ENCODE measurements at places on chromosomes 2 and 18.

GRCh38 chr18:59910967-59911366 is 11.2 kb downstream of the PMAIP1 start:
- DNase-seq: no peak

DNA sequence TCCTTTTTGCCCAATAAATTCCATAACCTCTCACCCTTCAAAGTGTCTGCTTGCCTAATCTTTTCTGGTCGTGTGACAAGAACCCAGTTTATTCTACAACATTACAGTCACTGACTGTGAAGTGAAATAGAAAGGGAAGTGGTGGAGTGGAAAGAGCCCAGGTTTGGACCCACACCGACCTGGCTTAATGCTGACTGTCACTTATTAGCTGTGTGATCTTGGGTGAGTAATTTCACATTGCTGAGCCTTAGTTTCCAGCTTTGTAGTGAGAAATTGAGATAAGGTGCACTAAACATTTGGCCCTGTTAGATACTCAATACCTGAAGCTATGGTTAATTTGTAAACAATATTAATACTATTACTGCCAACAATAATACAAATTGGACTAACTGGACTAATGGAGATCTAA is 291.1 kb downstream of the AGPS start:
- DNase-seq: no peak

GRCh38 chr2:26786207-26787028 is 562 bp downstream of the CENPA start:
- no peak for DNase-seq

DNA sequence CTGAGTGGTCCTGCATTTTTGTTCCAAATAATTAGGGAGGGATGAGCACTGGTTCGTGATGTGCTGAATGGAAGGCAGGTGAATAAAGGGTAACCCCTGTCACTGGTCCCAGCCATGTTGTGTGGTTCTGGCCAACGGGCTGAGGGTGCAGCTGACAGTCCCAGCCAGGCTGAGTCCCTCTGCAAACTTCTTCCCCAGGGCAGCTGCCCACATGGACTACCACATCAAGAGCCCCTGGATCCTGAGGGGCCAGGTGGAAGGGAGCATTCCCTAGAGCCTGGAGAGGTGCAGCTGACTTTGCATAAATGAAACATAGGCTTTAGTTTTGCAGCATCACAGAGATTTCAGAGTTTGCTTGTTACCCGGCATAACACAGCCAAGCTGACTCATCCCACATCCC is 219.8 kb upstream of the MYT1L start:
- no peak for DNase-seq

DNA sequence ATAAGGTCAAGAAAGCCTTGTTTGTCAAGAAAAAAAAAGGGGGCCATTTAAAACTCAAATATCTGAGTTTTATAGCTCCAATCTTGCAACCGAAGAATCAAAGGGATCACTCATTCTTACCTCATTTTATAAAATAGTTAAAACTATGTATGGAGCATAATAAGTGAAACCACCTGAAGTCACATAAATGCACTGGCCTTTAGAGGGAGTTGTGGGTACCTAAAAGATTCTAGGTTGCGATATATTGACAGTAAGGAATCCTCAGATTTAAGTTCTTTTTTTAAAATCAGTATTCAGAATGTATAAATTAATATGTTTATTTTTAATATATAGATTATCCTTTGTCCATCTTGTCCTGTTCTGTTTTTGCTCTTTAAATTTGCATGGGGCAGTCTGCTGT is 3.4 kb downstream of the ARHGAP28 start:
- no peak for DNase-seq

DNA sequence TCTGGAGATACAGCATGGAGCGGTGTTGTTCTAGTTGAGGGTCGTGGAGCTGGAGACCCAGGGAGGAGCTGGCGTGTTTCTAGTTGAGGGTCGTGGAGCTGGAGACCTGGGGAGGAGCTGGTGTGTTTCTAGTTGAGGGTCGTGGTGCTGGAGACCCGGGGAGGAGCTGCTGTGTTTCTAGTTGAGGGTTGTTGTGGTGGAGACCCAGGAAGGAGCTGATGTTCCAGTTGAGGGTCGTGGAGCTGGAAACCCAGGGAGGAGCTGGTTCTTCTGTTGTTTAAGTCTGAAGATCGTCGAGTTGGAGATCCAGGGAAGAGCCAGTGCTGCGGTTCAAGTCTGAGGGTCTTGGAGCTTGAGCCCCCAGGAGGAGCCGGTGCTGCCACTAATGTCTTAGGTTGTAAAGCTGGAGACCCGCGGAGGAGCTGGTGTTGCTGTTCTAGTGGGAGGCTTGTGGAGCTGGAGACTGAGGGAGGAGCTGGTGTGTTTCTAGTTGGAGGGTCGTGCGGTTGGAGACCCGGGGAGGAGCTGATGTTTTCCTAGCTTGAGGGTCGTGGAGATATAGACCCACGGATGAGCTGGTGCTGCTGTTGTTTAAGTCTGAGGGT is 155.3 kb downstream of the RTP5 start:
- no peak for DNase-seq

DNA sequence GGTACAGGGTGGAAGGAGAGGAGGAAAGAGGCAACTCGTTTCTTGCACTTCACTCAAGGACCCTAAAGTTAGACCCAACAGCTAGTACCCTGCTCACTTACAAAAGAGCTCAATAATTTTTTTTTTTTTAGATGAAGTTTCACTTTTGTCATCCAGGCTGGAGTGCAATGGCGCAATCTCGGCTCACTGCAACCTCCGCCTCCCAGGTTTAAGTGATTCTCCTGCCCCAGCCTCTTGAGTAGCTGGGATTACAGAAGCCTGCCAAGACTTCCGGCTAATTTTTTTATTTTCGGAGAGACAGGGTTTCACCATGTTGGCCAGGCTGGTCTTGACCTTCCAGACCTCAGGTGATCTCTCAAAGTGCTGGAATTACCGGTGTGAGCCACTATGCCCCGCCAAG is 4.1 kb downstream of the ASB3 start:
- no peak for DNase-seq

DNA sequence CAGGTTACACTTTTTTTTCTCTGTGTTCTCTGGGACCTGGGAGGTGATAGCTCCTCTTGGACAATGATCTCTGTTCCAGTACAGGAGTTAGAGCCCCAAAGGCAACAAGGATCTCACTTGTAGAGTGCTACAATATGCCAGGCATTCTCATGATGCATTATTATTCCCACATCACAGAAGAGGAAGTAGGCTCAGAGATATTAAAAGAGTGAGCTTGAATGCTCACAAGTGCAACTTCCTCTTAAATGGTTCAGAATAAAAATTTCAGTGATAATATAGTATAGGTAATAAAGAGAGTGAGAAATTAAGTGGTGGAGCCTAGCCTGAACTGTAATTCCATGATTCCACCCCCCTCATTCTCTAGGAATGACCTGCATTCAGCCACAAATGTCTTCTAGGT is 21.4 kb downstream of the POLE4 start:
- no peak for DNase-seq

- DNase-seq: no peak
Observed at GRCh38 chr2:2926858-2927175, 450.8 kb downstream of the EIPR1 start.

GRCh38 chr2:186683341-186683740 is 10.5 kb upstream of the FAM171B start:
- DNase-seq: no peak

DNA sequence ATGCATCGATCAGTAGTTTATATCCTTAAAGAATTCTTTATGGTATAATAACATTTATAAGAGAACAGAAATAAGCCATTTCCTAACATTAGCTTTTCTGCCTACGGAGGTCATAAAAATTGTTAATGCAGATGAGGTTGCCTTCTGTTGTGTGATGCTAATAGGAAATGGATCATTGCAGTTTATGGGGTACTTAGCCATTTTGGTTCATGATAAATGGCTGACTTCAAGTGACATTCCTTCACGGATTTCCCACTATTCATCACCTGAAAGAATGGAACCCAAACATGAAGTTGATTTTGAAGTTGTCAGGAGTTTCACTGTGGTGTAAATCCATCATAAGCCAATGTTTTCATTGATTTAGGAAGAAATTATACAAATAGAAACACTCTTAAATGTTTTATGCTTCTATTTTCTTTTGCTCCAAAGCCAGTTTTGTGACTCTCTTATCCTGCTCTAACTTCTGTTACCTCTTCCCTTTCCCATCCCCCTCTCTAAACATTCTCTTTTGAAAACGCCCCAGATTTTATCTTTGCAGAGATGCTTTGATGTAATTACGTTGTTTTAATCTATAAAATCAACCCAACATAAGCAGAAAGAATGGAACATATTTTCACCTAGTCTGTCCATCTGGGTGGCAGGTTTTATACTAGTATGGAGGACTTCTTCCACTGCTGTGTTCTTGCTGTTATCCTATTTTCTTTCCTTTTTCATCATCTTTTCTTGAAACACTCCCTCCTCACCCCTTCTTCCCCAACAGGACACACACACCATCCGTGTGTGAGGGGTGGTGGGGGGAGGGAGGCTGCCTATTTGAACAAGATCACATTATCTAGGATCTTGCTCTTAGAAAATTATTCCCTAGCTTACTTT is 58.2 kb downstream of the GREB1L start:
- DNase-seq: no peak

GRCh38 chr2:3280683-3281520 is 96.7 kb downstream of the EIPR1 start:
- no peak for DNase-seq

- no peak for DNase-seq
Observed at GRCh38 chr2:170191166-170191866, 13.4 kb downstream of the MYO3B start.

DNA sequence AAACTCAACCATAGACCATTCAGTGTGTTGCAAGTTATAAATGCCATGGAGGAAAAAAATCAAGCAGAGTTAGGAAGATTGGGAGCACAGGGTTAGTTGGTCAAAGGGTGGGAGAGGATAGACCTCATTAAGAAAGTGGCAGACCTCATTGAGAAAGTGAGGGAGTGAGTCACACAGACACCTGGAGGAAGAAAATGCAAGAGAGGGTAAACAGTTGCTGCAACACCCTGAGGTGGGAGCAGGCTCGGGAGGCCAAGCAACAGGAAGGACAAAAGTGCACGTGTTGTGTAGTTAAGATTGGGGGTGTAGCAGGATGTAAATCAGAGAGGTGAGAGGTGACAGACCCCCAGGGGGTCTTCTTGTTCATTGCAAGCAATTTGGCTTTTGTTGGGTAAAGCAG is 6.4 kb downstream of the IL1RL1 start:
- DNase-seq: no peak

DNA sequence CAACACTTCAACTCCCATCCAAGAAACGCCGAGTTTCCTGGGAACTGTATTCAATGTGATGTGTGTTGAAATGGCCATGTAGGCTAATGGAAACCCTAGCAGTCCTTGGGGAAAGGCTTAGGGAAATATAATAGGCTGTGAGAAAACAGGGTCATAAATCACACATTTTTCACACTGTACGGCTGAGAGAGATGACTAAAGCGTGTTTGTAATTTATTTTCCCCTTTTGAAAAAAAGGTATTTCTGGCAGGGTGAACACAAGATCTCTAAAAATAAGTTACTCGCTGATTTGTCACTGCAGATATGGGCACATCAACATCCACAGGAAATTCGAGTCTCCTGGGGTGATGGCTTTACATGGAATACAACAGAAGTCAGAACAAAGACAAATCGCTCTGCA is 109.6 kb upstream of the ST6GAL2 start:
- no peak for DNase-seq

DNA sequence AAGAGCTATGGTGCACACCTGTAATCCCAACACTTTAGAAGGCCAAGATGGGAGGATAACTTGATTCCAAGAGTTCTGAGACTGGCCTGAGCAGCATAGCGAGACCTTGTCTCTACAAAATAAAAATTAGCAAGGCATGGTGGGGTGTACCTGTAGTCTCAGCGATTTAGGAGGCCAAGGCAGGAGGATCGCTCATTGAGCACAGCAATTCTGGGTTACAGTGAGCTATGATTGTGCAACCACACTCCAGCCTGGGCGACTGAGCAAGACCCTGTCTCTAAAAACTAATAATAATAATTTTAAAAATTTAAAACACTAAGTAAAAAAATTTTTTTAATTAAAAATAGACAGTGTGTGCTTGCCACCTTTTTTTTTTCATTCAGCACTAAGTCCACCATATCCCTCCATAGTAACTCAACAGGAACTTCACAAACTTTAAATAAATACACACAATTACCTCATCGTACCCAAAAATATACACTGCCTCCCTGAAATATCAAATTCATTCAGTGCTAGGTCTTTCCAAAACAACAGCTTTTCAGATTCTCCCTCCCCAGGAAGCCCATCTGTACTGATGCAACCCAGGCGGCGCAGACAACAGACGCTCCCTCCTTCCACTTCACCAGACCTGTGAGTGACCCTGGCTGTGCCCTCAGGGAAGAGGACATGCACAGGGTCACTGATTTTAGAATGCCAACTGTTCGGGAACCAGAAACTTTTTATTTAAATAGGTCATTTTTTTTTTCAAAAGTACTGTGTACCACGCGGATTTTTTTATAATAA is 29.6 kb downstream of the FAM168B start:
- DNase-seq: no peak

DNA sequence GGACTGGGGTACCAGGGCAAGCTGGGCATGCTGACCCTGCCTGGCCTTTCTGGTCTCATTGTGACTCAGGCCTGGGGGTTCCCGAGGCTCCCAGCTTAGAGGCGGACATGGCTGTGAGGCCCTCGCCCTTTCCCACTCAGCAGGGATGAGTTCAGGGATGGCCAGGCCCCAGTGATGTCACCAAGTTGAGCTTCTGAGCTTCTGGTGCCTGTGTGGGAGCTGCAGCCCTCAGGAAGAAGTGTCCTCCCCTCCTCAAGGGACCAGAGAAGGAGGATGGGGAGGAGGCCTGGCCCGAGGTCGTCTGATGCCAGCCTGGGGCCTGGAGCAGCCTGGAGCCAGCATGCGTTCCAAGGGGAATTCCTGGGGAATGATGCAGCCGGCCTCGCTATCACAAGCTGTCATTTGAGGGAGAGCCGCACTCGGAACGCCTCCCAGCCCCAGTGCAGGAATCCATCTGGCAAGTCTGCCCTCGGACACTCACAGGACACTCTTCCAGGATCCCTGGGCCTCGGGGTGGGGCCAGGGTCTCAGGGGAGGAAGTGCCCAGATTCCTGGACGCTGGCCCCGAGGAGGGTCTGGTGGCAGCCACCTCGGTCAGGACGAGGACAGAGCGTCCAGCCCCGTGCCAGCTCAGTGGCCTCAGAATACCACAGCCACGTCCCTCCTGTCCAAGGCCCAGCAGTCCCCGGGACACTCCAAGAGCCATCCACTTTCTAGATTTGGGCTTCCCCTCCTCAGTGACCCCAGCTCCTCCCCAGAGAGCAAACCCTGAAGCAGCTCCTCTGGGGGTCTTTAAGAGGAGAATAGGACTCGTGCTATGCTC is 61.2 kb upstream of the GPC1 start:
- no peak for DNase-seq

- DNase-seq: no peak
Observed at GRCh38 chr2:123670286-123670685, 354.8 kb upstream of the CNTNAP5 start.
